ENCODE measurements at places on chromosomes 2 and 18. TPM values are rescaled to one million over a fixed set of nuclear protein-coding genes. Genes with fewer than 3 reads are reported as not detected.

DNA sequence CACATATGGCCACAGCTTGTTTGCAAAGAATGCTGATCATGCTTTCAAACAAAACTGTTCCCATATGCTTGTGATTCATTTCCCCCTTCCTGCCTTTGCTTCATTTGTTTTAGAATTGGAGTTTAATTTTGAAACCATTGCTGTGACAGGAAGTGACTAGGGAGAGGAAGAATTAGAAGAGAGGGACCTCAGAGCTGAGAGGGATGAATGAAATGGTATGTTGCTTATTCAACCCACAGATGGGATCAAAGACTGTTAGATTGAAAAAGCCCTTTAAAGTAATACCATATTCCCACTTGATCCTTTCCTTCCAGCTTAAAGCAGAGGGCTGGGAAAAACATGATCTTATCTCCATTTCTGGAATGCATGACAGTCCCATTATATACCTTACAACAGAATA is 106.2 kb upstream of the RNF152 start:
- no peak for DNase-seq

GRCh38 chr2:205758051-205758450 is 75.8 kb downstream of the NRP2 start:
- DNase-seq: no peak

Gene RAPH1
- total RNA-seq: 6.0 TPM

GRCh38 chr2:3827673-3828575 is 124.5 kb downstream of the DCDC2C start:
- DNase-seq: no peak

GRCh38 chr2:23312996-23313606 is 71.9 kb upstream of the KLHL29 start:
- peak; percentile 35 for DNase-seq

- no peak for DNase-seq
These were observed 348.1 kb downstream of the SOCS6 start for GRCh38 chr18:70636991-70637390.
